ENCODE measurements at places on chromosomes 5 and 9.
A peak's percentile ranks its signal among the peaks of the same experiment; 100 is the strongest.

- DNase-seq: no peak
These were observed 96.5 kb upstream of the PITX1 start for GRCh38 chr5:135130261-135131215.

DNA sequence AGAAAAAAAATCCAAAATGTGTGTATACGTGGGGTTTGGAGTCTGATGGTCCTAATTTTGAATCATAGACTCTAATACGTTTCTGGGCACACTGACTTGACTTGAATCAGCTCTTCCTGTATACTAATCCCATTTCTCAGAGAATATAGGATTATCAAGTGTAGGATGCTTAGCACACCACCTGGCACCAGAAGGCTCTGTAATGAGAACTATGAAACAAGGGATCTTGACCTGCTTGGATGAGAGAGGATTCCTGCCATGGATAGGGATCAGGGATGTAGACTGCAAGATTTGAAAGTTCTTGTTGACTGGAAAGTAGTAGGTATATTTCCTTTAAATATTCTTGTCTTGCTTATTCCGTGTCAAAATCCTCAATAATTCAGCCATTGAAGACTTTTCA lies 7.8 kb downstream of the HSPA4 start:
- DNase-seq: no peak

GRCh38 chr5:93677359-93677891 lies 64.0 kb downstream of the POU5F2 start:
- DNase-seq: no peak

- DNase-seq: no peak
These were observed 136.2 kb downstream of the TARS1 start for GRCh38 chr5:33576726-33577590.

DNA sequence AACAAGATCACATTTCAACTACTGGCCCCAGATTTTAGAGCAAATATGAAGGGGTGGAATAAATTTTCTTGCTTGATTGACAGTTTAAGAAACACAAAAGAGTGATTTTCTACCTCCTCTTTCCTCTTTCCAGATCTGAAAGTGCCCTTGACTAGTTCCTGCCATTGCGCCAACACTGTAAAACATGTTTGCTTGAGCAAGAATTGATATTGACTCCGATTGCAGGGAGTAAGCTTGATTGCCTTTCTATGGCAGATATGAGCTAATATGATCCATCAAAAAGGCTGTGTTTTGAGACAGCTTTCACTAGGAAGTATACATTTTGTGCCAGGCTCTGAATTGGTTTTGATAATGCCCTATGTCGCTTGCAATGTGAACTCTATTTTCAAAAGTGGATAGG lies 508.8 kb downstream of the SEMA5A start:
- no peak for DNase-seq

GRCh38 chr5:156584871-156585270 lies 257.9 kb downstream of the SGCD start:
- DNase-seq: no peak

DNA sequence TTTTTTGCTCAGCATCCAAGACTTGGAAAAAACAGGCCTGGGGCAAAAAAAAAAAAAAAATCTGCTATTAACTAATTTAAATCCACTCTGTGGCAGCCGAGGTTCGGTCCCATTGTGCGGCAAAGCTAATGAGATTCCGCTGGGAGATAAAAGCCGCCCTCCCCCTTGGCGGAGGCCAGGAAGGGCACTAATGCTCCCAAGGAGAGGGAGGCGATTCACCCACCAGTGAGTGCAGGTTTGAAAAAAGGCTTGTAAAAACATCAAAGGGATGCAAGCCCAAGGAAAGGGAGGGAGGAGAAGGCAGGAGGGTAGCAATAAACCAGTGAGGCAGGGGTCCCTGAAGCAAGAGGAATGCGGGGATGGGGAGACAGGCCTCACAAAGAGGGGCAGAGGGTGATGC lies 129.5 kb upstream of the RAPGEF1 start:
- DNase-seq: no peak

- peak; percentile 86 for DNase-seq
These were observed 156.2 kb upstream of the S1PR3 start for GRCh38 chr9:88835038-88835466.

DNA sequence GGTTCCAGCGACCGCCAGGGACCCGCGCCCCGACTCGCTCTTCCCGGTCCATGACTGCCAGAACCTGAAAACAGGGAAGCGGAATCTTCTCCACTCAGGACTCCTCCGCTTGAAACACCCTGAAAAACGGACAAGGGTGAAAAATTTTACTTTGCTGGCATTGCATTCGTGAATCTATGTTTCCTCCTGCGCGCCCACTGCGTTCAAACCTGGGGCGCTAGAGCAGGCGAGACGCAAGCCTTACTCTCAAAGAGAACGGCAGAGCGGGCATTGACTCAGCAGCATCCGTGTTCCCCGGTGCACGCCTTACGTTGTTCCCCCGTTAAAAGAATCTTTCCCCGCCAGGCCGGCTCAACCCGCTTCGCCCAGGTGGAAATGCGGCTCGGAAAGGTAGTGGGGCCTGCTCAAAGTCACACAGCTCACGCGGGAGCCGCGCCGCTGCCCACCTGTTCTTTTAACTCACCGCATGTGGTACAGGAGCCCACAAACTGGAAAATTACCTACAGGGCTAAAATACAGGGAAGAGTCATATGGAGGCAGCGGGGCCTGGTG lies 999 bp upstream of the DRD1 start:
- no peak for DNase-seq

DNA sequence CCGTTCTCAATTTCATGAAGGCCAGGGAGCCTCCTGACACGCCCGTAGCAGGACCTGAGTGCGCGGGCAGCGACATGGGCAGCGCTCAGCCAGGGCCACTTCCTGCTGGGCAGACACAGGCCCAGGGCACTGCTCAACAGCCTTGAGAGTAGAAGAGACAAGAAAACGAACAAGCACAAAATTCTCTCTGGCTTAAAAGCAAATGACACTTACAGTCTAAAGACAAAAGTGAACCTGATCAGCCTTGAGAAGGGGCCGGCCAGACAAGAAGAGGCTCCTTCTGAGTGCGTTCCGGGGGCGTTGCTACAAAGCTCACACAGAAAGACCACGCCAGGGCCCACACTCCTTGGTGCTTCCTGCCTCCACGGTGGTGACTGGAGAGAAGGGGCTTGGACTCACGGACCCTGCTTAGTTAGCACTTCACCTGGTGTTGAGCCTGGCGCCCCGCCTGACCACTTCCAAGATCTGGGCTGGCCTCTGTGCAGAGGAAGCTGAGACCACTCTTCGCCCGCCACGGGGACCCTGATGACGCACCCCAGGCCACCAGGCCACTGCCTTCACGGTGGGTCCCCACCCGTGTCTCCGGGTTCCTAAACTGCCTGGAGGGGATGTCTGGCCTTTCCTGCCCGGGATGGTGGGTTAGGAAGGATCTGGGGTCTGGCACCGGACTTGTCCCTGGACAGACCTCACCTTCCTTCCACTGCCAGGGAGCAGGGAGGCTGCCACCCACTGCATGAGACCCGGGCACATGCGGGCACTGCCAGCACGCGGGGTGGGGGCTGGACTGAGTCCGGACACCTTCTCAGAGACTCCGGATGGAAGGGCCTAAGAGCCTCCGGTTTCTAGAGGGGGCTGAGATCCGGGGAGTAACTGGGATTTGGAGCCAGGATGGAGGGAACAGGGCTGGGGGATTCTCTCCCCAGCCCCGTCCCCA lies 1.3 kb downstream of the SLC12A7 start:
- peak; percentile 34 for DNase-seq

GRCh38 chr5:139711906-139712224 lies 63.7 kb downstream of the CXXC5 start:
- DNase-seq: peak; percentile 67

DNA sequence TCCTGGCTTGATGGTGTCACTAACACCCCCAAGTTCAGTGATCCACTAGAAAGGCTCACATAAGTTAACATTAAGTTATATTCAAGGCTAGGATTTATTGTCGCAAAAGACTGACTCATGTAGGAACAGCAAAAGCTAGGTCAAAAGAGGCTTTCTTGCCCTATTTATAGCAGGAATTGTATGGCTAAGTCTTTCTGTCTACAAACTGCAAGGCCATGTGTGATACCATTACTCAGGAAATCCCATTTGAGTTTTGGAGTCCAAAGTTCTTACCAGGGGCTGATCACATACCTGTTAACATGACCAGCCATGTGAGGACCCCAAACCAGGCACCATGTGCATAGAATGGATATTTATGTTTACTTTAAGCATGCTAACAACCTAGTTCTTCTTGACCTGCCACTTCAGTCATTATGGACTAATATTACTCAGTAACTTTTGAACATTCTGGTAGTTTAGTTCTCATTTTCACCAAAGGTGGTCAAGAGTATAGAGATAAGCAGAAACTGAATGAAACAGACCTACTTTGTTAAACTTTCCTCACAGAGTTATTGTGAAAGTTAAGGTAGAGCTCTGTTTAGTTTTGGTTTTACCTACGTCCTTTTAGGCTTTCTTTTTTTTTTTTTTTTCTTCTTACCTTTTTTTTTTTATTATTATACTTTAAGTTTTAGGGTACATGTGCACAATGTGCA lies 281.1 kb downstream of the FER start:
- no peak for DNase-seq

- DNase-seq: peak; percentile 29
These were observed 38.9 kb upstream of the DAB2IP start for GRCh38 chr9:121612511-121612998.

DNA sequence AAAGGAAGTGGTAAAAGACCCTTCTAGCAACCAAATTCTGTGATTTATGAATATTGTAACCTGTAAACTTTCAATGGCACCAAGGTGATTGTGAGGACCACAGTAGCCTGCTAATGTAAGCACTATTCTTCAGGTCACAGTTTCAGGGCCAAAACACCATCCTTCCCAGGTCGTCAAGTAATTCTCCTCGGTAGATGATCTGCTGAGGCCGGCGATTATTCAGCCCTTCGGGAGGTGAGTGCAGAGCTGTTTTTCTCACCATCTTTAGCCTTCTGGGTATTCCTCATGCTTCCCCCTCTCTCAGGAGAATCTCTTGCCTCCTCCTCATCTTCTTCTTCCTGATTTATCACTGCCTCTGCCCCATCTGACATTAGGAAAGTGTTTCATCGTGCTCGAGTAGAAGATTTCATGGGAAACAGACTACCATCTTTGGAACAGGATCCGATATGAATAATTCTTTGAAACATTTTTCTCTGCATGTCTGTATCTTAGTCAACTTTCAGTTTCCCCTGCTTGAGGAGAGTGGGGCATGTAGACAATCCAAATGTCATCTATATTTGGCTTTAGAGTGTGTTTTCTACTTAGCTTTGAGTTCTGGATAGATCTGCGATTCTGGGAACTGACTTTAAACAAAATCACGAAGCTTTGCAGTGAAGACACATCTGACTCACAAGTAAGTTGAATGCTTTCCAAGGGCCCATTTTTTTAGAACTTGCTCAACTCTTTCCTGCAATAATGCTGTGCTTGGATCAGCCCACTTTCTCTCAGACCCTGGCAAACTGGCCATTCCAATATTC lies 173.9 kb downstream of the AOPEP start:
- DNase-seq: no peak

GRCh38 chr9:4262735-4263141 lies 37.1 kb downstream of the GLIS3 start:
- DNase-seq: no peak

DNA sequence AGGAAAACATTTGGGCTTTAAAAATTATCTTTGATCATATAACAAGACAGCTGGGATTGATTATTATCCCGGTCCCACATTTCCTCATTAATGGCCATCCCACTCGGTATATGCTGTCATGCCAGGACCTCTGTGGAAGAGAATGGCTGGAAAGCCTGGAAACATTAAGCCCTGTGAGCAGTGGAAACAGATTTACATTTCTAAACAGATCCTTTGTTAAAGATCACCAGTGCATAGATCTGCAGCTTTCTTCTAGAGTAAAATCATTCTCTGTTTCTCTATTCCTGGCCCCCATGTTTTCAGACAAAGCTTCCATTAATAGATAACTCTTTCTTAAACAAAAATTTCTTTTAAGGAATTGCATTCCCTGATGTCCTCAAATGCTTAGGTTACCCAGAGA lies 152.2 kb downstream of the CAVIN4 start:
- no peak for DNase-seq

GRCh38 chr5:56262279-56262678 lies 29.1 kb upstream of the ANKRD55 start:
- DNase-seq: no peak

DNA sequence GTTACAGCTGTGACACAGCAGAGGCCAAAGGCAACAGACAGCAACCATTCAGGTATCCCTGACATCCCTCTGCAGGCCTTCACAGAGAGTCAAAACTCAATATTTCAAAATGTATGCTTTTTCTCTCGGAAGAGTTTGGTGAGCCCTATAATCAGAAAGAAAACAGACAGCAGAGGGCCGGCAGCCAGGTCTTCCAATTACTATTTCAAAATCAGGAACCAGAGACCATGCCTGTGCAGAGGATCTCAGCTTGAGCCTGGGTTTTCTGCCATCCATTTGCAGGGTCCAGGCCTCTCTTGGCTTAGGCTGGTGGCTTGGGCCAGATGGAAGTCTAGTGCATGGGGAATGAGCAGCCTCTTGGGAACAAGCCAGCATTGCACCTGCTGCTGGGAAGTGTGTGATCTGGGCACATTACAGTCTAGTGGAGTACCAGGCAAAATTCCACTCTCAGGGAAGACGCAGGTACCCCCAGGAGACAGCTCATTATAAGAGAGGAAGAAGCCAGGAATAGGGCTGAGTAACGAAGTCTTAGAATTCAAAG lies 231.3 kb downstream of the ENC1 start:
- no peak for DNase-seq

DNA sequence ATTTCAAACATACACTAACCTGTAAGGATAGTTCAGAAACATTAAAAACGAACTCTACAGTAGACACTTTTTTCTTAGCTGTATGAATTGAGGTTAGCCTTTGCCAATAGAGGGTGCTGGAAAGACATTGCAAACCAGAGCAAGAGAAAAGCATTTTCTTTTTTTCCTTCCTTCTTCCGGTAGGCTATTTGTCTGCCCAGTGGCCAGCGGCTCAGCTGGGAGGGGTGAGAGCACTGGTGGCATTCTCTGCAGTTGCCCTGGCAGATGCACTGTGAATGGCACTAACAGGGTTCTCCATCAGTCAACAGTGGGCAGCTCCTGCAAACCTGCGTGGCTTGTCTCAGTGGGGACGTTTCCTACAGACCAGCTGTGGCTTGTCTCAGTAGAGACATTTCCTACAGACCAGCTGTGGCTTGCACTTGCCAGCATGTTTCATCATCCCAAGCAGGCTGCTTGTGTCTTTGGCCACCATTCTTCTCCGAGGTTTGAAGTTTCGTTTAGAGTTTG lies 984.5 kb upstream of the CDH18 start:
- DNase-seq: peak; percentile 25

GRCh38 chr5:138580777-138581176 lies 5.6 kb upstream of the HSPA9 start:
- no peak for DNase-seq

- DNase-seq: no peak
These were observed 79.1 kb downstream of the TENT4A start for GRCh38 chr5:6792376-6792775.

- no peak for DNase-seq
These were observed 64.5 kb upstream of the RNF130 start for GRCh38 chr5:180135967-180136629.

GRCh38 chr9:37198039-37198729 lies 77.8 kb downstream of the ZCCHC7 start:
- peak; percentile 69 for DNase-seq

- peak; percentile 63 for DNase-seq
These were observed 72.4 kb upstream of the MPDZ start for GRCh38 chr9:13351778-13352386.

GRCh38 chr9:20811872-20812271 lies 127.8 kb downstream of the FOCAD start:
- DNase-seq: peak; percentile 41
